NCI-H774 (cell line): ENCODE measurements at places on chromosomes 11 and 22.
A peak's percentile ranks its signal among the peaks of the same experiment; 100 is the strongest.

DNA sequence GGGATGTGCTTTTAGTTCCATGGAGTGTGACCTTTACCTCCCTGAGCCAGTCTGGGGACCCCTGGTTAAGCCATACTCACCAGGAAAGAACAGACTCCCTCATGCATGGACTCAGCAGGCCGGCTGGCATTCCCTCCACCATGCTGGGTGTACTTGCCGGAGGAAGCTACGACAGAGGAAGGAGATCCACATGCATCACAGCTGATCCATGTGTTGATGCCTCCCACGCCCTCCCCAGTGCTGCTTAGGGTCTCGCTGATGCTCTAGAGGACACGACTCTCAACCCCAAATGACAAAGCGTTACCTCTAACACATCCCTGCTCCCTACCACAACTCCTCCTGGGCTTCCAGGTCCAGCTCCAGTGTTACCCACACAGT is 39.8 kb downstream of the GAB4 start:
- DNase-seq, result no peak

DNA sequence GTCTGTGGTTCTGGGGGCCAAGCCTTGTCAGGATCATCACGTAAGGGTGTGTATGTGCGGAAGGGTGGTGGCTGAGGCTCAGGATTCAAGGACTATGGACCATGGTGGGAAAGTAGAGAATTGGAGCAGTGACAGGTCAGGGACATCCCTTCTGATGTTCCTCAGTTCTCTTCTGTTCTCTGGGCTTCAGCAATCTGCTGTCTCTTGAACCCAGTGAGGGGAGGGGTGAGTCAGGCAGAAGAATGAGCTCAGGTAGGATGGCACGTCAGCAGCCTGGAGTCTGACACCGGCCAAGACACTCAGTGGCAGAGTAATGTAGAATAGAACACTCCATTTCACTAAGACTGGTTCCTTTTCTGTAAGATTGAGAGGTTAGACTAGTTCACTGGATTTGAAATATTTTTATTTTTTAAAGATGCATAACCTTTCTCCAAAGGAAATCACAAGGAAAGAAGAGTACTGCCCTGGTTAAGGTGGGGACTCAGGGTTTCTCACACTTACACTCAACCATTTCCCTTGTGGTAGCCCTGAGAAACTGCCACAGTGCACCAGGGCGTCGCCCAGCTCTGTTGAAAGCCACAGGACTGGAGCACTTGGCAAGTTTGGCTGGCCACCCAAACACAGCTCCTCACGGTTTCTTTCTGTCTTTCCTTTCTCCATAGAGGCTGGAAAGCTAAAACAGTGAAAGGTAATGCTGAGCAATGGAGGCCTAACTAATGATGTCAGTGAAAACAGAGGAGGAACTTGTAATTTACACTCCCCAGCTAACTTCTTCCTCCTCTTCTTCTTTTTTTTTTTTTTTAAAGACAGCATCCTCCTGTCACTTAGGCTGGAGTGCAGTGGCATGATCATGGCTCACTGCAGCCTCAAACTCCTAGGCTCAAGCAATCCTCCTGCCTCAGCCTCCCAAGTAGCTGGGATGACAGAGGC is 23.1 kb upstream of the MICAL2 start:
- DNase-seq, result no peak

GRCh38 chr11:9741260-9741659 is 77.4 kb downstream of the SWAP70 start:
- no peak for DNase-seq

- no peak for DNase-seq
Measured at GRCh38 chr22:33653532-33654063, 266.7 kb downstream of the LARGE1 start.

DNA sequence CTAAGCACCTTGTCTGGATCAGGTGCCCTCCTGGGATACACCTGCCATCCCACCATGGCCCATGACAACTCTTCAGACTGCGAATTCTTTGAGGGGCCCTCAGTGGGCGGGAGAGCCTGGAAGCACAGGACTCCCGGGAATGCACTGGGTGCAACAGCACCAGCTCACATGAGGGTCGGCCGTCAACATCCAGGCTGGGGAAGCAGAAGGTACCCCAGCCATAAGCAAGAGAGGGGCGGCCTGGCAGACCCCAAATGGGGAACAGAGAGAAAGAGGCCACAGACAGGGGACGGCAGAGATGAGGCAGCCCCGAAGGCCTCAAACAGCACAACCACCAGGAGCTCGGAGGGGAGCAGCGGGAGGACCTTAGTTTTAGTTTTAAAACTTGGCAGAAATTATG is 94.4 kb downstream of the PHF21B start:
- DNase-seq, result no peak

GRCh38 chr22:48660790-48661740 is 1166.6 kb downstream of the BRD1 start:
- DNase-seq, result no peak

- DNase-seq, result no peak
Measured at GRCh38 chr22:40449676-40450035, 79.3 kb downstream of the SGSM3 start.

GRCh38 chr11:95908826-95909225 is 15.1 kb downstream of the MTMR2 start:
- DNase-seq, result no peak

GRCh38 chr22:39514373-39514973 is 5.9 kb upstream of the ATF4 start:
- no peak for DNase-seq

GRCh38 chr11:2089536-2090165 is 49.5 kb downstream of the IGF2 start:
- DNase-seq, result peak; percentile 9

DNA sequence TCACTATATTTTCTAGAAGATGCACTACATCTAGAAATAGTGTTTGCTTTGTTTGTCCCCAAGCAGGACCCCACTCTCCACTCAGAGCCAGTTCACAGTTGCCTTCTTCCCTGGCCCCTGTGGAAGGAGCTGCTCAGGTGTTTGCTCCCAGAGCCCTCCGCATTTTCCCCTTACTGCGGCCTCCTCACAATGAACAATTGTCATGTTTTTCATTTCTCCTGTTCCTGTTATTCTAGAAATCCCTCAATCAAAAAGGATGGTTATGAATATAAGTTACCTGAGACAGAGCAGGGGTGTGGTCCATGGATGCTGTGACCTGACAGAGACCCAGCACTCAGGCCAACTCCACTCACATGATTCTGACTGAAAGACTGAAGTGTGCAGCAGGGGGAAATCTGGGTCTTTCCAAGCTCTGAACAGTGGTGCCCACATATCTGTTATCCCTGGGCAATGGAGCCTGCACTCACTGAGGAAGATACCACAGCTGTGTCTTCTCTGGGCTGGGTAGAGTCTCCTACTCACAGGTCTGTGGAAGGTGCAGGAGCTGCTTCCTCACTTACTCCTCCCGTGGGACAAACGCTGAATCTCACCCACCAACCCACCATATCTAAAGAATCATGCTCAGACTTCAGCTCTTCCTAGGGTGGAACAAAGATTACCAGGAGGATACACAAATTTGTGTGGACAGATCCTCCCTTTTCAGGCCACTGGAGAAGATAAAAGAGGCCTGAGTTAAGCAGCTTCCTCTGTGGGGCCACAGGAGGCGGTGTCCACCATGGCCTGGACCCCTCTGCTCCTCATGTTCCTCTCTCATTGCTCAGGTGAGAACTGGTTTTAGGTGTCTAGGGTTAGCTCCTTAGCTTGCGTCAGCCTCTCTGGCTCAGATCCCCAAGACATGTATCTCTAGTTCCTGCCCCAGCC is 87.1 kb upstream of the TOP3B start:
- DNase-seq, result no peak

DNA sequence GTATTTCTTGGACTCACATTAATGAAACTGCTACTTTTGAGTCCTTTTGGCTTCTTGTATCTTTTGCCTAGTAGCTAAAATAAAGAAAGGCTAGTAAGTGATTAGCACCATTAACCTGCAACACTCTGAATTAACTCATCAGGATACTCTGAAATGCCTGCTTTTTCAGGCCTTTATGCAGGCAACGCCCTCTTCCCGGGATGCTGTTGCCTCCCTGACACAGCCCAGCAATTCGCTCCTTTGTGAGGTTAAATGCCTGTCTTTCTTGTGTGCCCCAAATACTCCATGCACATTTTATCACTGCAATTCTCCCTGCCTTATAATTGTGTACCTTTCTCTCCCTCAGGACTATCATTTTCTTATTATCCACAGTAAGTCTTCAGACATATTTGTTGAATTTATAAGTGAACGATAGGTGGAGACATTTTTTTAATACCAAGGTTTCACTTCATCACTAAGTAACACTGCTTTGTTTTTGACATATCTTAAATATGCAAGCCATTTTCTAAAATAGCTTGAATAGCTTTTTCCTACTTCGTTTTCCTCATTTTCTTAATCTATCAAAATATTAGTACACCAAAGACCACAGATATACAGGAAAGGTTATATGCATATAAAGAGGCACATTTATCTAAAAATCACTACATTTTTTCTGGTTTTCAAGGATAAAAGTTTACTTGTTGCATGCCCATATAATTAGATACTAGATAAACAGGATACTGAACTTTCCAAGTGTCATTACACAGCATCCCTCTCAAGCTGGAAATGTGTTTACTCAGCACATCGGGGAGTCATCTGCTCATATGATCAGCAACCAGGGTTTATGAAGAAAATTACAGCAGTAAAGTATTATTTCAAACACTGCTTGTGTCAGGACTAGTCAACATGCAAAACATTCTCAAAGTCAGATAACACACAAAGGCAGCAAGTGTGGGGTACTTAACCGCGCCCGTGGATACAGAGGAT is 48.5 kb upstream of the DDI1 start:
- no peak for DNase-seq

DNA sequence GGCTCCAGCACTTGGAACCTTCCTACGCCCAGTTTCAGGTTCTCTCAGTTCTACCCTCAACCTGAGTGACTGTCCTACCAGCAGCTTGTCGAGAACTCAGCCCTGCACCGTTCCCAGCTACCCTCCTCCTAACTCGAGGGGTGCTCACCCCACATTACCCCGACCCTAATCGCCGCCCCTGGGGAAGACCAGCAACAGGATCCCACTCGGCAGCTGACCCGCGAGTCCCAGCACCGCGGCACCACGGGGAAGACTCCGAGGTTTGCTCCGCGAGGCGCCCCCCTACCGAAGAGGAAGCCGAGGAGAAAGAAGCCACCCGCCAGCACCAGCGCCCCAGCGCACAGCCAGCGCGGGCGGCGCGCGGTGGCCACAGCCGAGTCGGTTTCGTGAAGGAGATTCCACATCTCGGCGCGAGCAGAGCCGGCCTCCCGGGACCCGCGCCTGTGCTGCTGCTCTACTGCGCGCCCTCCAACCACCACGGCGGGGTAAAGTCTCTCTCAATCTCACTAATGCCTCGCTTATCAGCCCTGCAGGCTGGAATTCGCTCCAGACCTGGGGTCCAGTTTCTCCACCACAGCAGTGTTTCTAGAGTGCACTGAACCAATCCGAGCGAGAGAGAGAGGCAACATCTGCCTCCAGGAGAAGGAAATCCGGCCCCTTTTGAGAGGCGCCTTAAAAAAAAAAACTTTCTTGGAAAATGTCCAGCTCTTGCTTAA is at the start of gene FOLH1:
Gene FOLH1, minus strand, starts transcription at position 597 of the 716 bp plus-strand sequence. Its CDS starts 193 bp downstream, at position 404.
- DNase-seq, result no peak

DNA sequence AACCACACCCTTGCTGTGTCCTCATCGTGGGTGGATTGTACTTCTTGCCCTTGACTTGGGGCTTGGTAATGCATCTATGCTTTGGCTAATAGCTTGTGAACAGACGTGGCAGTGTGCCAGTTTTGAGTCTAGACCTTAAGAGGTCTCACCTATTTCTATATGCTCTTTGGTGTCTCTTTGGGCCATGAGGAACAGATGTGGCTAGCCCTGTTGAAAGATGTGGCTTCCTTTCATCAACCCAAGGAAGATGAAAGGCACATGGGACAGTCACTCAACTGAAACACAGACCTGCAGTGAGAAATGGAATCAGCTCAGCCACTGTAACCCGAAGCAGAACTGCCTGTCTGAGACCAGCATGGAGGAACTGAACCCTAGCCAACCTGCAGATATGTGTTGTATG is 7.9 kb upstream of the NELL1 start:
- DNase-seq, result no peak

DNA sequence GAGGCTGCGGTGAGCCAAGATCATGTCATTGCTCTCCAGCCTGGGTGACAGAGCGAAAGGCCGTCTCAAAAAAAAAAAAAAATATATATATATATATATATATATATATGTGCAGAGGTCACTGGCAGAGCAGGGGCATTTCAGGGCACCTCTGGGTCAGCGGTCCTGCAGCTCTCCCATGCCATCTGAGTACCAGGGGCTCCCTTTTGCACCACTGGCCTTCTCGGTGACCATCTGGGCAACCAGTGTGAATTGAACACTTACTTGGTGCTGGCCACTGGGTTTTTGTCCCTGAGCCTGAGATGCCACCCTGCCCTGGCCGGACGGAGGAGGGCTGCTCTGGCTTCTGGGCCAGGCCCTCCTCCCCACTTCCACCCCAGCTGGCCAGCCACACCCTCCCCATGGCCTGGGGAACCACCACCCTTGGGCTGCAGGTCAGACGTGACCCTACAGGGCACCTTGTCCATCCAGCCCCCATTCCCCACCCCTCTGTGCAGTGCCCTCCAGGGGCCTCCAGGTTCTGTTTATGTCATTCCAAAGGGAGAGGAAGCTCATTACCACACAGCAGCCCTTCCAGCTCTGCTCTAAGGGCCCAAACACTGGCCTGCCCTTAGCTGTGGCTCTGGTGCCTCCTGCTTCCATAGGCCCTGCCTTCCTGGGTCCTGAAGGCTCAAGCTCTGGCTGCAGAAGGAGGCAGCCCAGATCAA is 10.3 kb downstream of the MAPK8IP1 start:
- no peak for DNase-seq

- DNase-seq, result no peak
Measured at GRCh38 chr11:78825591-78826020, 250.9 kb upstream of the NARS2 start.

GRCh38 chr22:49551897-49552614 is 275.6 kb downstream of the BRD1 start:
- DNase-seq, result no peak

- no peak for DNase-seq
Measured at GRCh38 chr11:41320238-41320637, 139.2 kb downstream of the LRRC4C start.

DNA sequence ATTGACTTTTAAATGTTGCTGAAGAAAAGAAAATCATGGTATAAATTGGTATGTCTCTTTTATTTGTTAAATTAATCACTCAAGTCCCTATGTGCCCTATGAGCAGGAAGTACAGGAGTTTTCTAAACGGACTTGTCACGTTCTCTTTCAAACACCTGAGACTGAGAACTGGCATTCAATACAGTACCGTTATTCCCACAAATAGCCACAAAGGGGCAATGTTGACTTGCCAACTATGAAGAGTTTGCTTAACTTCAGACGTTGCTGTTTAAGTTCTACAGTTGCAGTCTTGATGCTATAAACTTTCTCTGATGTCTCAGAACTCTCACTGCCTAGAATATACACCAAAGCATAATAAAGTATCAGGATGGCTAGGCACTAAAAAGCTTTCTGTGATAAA is 7.6 kb downstream of the OR56A1 start:
- DNase-seq, result peak; percentile 7

- DNase-seq, result no peak
Measured at GRCh38 chr22:25067851-25068421, 115.4 kb downstream of the KIAA1671 start.

DNA sequence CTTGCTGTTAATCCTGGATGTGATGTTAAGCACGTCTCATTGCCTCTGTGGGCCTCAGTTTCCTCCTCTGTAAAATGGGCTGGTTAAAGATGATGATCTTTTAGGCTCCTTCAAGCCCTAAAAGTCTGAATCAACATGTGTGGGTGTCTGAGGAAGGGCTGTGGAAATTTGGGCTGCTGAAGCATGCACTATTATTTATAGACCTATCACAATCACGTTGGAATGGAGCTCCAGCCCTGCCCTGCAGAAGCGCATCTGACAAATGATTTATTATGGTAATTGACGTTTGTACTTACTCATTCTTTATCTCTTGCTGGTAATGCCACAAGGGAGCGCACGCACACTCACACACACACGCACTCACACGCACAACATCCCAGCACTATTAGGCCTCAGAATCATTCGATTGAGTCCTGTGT is 20.4 kb downstream of the P2RX3 start:
- no peak for DNase-seq
